Suppressor macrophage treated with lipopolysaccharide for 4 hours (primary cell): ENCODE measurements at places on chromosomes 1 and 21.
A peak's percentile ranks its signal among the peaks of the same experiment; 100 is the strongest.

DNA sequence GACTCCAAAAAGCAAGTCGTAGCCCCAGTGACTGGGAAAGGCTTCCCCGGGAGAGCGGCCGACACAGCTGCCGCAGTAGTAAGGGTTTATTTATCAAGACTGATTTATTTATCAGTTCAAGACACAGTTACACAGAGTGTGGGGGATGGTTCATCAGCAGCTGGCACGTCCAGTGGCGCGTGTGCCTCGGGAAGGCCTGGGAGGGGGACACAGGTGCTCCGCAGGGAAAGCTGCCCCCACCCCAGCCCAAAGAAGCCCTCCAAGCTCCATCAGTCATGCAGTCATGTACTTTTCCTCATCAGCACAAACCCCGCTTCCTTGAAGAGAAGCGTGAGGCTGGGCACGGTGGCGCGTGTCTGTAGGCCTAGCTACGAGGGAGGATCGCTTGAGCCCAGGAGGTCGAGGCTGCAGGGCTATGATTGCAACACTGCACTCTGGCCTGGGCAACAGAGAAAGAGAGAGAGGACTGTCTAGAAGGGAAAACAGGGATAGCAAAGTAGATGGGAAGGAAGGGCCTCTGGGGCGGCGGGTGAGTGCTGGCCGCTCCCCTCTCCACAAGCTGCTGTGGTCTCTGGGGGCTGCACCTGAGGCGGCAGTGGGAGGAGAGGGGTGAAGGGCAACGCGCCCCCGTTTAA lies 53.2 kb downstream of the PRKCZ start:
- DNase-seq, result no peak

- peak; percentile 78 for DNase-seq
Observed at GRCh38 chr1:209667708-209668107, 7.5 kb upstream of the G0S2 start.

DNA sequence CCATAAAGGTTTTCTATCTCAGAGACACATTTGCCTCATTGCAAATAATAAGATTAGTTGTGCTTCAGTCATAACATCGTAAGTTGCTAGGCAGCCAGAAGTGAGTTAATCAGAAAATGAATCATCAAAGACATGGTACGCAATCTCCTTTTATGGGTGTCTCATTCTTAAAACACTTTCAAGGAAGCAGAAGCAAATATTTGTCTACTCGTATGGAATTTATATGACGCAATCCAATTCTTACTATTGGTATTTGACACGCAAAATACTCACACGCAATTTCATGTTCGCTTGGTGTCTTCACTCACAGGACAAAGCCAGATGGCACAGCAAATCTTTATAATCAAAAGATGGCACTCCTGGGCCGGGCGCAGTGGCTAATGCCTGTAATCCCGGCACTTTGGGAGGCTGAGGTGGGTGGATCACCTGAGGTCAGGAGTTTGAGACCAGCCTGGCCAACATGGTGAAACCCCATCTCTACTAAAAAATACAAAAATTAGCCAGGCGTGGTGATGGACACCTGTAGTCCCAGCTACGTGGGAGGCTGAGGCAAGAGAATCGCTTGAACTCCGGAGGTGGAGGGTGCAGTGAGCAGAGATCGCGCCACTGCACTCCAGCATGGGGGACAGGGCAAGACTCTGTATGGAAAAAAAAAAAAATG lies 56.4 kb downstream of the HLCS start:
- peak; percentile 82 for DNase-seq

DNA sequence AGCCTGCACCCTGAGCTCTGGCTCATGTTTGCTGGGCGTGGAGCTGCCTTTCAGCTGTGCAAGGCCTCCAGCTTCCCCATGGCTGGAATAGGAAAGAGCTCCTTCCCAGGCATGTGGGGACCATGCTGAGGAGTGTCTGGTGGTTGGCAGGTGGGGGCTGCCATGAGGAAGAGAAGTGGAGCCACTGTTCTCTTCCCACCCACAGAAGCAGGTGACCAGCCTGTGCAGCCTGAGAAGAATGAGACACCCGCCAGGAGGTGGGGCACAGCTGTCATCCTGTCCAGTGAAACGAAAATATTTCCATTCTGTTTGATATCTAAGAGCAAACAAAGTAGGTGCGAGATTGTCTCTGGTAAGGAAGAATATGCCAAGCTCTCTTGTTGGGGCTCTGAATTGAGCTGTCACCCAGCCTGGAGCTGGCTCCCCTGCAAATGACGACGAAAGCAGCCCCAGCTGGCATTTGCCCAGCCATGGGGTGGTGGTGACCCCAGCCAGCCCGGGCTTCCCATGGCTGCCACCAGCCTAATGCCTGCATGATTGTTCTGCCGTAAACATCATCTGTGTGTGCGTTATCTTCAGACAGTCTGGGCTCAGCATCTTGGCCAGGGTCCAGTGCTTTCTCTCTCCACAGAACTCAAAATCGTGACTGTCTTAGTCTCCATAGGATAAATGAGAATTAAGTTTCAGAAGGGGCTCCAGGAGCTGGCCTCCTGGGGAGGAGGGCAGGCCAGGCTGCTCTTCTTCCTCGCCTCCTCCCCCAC lies 429.8 kb upstream of the VAMP3 start:
- no peak for DNase-seq

- DNase-seq, result no peak
Observed at GRCh38 chr1:48597663-48598062, 125.7 kb upstream of the SPATA6 start.
